Activated naive CD4-positive, alpha-beta T cell treated with Interleukin-2 at 50 U/mL for 16 hours (primary cell): ENCODE measurements at places on chromosomes 16 and 17.

- DNase-seq: peak; percentile 45
These were observed 34.0 kb downstream of the PGS1 start for GRCh38 chr17:78412403-78412802.

DNA sequence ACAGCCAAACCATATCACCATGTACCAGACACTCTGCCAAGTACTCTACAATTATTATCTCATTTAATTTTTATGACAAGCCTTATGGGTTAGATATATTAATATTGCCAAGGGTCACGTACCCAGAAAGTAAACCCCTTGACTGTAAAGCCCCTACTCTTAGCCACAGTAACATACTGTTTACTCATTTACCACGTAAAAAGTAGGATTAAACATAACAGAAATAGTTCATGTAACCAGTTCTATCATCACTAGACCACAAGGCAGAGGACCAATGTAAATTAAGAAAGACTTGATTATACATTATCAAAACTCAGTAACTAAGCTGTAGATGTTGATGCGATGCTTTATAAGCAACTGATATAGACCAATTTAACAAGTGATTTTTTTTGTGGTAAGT, 101.5 kb upstream of the CNTNAP4 start:
- DNase-seq: no peak

- no peak for DNase-seq
These were observed 4.6 kb downstream of the METTL9 start for GRCh38 chr16:21603928-21604327.

DNA sequence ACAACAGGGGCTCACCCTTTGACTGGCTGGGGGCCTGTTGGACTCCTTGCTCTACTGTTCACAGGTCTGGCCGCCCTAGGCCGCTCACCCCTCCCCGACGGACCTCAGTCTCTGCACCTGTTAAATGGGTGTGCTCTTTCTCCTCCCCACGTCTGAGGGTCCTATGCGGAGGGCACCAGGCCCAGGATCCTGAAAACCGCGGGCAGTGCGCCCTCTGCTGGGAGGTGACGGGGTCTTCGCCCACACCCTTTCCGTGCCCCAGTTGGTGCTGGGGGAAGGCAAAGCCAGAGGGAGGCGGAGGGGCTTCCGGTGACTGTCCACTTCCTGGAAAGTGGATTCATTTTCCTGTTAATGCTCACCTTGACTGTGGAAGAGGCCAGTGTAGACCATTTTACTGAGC, 1010.9 kb downstream of the KCNJ18 start:
- no peak for DNase-seq

DNA sequence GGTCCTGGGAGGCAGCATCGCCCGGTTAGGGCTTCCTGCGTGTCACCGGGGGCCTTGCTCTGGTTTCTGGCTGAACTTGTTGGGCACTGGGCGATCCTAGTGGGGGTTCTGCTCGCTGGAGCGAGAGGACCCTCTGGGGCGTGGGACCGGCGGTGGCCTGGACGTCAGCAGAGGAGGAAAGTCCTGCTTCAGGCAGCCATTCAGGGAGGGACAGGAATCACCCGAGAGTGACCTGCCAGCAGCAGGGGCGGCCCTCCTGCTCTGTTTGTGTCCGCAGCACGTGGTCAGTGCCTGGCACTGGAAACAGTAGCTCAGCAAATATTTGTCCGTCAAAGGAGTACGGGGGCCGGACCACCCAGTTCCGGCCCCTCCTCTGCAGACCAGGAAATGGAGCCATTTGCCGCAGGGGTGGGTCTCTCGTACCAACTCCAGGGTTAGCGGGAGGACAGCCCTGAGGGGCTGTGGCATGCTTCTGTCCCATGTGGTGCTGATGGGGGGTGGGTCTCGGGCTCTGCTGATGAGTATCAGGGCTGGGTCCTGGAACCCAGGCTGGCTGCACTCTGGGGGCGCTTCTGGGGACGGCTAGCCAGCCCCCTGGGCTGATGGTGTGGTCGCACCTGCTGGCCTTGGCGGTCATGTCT, 48.3 kb downstream of the BAIAP2 start:
- no peak for DNase-seq

GRCh38 chr16:51326131-51326856, 175.2 kb upstream of the SALL1 start:
- DNase-seq: no peak

GRCh38 chr16:80019395-80019794, 418.9 kb upstream of the MAF start:
- DNase-seq: no peak

DNA sequence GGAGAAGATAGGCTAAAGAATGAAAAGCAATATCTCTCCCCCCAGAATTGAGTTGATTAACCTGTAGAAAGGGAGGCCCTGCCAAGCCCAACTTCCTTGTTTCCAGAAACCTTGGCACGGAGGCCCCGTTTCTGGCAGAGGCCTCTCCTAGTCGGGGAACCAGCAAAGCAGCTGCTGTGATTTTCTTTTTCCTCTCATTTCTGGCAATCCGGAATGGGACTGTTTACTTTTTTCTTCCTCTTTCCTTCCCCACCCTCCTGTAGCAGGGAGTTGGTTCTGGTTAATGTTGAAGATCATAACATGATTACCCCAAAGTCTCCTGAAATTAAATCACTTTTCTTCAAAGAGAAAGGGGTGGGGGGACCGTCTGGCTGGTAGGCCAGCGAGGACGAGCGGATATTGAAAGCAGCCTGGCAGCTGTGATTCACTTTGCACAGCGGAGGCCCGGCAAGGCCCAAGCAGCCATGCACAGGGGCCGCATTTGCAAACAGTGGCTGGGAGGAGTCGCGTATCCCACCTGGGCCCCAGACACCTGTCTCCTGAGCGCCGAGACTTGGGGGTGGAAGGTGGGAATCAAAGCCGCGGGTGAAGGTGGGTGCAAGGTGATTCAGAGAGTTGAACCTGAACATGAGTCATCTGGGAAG, 51.5 kb downstream of the NTN1 start:
- no peak for DNase-seq

DNA sequence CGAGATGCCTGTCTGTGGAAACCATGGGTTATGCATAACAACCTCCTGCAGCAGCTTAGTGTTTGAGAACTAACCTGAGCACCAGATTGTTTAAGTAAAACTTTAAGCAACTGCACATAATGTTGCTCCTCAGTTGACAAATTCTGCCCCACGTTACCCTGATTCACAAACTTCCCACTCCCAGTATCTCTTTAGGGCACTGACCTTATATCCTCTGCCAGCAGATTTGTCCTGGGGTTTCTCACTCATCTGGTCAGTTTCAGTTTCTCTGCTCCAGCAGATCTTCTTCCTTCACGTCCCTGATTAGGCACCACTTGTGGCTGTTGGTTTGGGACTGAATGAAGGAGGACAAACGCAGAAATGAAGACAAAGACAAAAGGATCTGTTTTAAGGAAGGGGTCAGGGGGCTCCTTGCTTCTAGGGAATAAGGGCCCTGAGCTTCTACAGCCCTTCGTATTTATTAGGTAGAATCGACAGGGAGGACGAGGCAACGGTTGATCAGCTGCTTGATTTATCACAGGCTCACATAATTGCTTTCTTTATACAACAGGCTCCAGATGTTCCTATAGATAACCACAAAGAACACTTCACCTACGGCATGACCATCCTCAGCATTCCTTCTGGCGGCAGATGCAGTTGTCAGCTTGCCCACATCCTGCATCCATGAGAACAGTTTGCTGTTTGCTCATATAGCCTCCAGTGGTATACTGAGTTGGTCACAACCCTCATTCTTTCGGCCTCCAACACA, 13.5 kb upstream of the ZNF689 start:
- no peak for DNase-seq

GRCh38 chr16:86856946-86857586, 278.7 kb downstream of the FOXL1 start:
- DNase-seq: no peak

DNA sequence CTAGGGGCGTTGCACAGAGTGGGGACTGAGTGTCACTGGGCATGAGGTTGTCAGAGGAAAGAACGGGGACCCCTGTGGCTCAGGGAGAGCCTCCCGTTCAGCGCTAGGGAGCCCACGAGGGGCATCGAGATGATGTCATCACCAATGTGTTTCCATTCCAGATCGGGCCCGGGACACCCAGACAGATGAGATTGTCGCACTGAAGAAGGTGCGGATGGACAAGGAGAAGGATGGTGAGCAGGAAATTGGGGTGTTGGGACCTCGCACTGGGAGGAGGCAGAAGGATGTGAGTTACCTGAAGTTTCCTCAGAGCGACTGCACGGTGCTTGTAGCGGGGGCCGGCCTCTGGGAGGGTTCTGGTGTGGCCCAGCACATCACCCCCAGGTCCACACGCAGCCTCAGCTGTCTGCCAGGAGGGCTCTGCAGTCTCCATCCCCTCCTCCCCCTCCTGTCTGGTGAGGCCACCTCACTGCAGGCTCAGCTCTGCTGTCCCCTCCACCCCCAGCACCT, 4.0 kb downstream of the CDK10 start:
- DNase-seq: no peak
